CD14-positive monocyte (primary cell): ENCODE measurements at places on chromosomes 6 and 20. TPM values are rescaled to one million over a fixed set of nuclear protein-coding genes. Genes with fewer than 3 reads are reported as not detected.

DNA sequence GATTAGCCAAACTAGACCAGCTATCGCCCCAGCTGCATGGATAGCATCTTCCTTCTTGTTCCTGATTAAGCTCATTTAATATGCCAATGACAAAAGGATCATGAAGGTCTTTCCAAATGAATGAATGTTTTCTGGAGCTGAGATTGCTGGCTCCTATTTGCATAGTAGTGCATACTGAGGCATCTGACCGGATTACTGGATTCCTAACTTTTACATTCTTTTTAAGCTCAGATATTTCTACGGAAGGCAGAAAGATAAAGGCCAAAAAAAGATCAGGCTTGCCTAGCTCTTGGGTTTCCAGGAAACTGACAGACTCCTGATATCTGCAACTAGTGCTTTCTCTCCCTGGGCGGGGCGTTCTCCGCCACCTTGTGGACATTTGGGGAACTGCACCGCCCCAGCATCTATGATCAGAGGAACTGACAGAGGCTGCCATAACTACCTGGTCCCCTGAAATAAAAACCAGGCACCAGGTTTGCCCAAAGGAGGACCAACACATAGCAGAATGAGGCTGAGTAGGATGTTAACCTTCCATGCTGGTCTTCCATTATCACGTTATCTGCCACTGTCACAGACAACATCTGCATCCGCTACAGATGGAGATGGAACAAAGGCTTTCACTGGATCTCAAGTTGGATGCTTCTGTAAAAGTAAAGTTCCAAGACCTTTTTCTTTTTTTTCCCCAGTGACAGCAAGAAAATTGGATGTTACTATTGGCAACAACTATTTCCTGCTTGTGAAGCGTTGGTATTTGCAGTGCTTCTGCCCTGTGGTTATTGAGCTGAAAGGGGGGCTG, 33.2 kb downstream of the NT5E start:
- DNase-seq: peak; percentile 23

DNA sequence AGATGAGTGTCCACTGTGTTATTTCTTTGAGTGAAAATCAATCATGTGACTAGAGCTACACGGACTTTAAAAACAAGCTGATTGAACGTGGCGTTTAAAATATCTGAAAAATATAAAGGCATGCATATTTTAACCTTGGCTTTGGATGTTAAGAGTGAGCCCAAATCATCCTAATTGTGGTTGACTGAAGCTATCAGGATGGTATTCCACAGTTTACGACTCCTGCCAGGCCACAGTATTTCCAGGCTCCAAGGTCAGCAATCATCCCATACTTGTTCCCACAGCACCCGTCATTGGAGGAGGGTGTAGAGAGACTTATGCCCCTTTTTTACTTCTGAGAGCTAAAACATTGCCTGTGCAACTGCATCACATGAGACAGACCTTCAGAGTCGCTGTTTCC, 43.2 kb upstream of the TMX4 start:
- no peak for DNase-seq

GRCh38 chr6:31614075-31614619, 887 bp upstream of the AIF1 start:
- DNase-seq: peak; percentile 83

GRCh38 chr6:159610881-159611280, 82.2 kb downstream of the SOD2 start:
- DNase-seq: no peak

DNA sequence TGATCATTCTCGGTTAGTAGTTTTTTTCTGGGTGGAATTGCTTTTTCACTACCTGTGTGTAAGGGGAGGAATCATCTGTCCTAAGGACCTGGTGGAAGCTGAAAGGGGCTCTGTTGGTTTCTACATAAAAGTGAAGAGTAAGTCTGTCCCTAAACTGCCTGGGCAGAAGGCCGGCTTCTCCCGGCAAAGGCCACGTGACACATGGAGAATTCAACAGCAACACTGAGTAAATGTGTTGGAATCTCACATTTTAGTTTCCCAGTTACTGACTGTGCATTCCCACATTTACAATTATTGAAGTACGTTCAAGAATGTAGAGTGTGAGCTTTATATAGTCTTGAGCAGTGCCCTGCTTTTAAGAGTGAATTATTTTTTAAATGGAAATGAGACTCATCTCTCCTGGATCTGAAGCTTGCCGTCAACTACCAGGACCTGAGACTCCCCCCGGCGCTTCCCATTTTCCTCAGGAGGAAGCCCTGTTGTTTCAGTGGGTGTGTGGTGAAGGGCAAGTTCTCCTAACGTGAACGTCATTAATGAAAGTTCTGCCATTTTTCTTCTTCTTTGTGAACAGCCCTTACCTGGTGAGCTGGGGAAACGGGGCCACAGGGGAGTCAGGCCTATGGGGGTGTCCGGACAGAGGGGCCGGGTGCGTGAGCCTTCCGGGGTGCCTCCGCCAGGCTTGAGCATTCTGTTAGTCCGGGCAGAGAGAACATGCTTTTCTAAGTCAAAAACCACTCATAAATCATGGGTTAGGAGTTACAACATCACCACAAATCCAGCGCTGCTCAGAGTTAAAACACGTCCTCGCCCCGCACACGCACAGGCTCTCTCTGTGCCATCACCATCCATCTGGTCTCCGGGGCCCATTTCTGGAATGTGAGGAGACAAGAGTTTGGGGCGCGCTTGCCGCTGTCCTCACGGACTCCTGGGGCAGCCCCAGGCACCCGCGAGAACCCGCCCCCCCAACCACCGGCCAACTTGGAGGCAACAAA, 56.6 kb upstream of the SMOC2 start:
- DNase-seq: no peak

DNA sequence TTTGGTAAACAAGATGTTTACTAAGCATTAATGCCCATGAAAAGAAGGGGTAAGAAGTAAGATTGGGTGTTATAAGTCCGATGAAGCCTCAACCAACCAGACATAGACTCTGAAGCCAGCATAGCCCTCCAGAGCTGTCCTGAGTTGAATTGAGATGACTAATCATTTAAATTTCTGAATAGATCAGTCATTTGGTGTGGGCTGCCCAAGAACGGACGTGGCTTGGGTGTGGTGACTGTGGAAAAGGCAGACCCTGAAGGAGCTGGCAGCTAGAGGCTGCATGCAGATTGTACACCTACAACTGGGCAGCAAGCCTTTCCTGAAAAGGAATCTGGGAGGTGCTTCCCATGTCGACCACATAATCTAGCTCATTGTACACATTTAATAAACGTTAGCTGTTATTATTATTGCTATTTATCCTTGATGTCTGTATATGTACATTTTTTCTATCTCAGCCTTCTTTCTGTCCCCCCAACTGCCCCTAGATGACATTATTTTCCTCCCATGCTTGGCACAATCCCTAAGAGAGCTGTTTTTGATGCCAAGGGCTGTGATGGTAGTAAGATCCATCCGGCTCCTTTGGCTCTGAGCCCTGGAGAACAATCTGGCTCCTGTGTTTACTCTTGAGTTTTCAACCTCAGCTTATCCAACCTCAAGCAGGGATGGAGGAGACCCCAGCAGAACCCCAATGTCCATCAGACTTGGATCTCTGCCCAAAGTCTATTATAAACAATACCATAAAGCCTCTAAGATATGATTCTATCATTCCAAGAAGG, 57.6 kb upstream of the JAG1 start:
- DNase-seq: no peak

GRCh38 chr20:64038565-64039292, 2.7 kb downstream of the C20orf204 start:
- peak; percentile 57 for DNase-seq

GRCh38 chr6:46243754-46244153, 73.0 kb upstream of the ENPP5 start:
- DNase-seq: no peak

DNA sequence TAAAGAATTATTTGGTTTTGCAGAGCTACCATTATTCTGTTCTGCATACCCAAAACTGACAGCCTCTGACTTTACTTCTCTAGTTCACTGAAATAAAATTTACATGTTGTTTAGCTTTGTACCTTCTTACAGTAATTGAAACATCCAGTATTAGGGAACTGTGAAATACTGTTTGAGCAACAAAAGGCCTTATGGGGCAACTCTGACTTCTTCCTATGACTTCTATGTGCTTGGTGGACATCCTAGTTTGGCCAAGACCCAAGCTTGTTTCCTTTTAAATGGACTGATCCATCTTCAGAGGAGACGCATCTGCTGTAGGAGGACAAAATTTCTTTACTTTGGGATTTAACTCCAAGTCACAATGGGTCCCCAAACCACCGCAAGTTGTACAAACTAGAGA, 44.7 kb downstream of the NR2E1 start:
- peak; percentile 11 for DNase-seq

- DNase-seq: no peak
These were observed 5.4 kb upstream of the DUSP22 start for GRCh38 chr6:286681-287488.

RAMACL gene
- 0.11 TPM for polyA plus RNA-seq
